Activated CD8-positive, alpha-beta memory T cell treated with anti-CD3 and anti-CD28 coated beads for 1 hour (primary cell): ENCODE measurements at places on chromosomes 5 and 9.

GRCh38 chr9:34630402-34631154, 1.7 kb upstream of the ARID3C start:
- no peak for DNase-seq

DNA sequence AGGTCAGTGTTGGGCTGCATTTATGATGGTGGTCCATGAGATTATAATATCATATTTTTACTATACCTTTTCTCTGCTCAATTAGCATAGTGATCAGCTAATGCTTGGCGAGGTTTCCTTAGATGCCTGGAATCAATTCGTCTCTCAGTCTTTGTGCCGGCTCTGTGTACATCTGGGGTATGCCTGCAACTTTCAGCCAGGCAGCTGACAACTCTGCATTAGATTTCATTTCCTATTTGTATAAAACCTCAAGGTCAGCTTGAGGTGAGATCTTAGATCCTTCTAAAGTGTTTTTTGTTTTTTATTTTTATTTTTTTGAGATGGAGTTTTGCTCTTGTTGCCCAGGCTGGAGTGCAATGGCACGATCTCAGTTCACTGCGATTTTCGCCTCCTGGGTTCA, 86.8 kb downstream of the MELK start:
- no peak for DNase-seq

- no peak for DNase-seq
Measured at GRCh38 chr5:78920604-78921003, 64.5 kb downstream of the ARSB start.

GRCh38 chr5:56056875-56057274, 62.1 kb upstream of the IL6ST start:
- no peak for DNase-seq

- DNase-seq, result no peak
Measured at GRCh38 chr5:14125262-14125661, 17.9 kb upstream of the TRIO start.

GRCh38 chr9:116592970-116593369, 94.1 kb upstream of the TRIM32 start:
- DNase-seq, result no peak

DNA sequence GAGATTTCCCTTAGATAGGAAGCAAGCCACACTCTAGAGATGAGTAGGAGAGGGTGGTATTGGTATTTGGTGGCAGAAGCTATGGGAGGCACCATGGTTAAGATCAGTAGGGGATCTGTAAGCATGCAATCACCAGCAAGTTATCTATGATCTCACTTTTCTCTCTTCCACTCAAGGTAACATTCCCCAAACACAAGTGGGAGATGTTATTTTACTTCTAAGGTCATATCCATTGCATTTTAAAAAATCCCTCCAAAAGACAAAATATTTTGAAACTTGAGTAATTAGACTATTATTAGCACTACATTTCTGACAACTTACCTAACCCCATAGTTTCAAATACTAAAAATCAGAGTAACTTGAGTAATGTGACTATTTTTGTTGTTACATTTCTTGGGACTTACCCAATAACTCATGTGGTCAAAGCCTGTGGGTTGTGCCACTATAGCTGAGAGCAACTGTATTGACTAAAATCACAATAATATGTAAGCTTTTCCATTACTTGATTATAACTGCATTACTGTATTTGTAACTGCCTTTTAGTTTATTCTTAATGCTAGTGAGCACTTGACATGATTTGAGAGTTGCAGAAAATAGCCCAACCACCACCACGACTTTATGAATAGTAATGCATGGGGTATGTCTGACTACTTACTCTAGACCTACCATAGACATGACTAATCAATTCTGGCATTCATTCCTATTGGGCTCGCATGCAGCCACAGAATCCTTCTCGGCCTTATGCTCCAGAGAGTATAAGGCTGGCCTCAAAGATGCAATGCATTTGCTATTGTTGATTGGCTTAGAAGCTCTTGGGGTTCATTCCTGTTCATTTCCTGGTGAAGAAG, 264.7 kb downstream of the TRIM32 start:
- DNase-seq, result no peak

DNA sequence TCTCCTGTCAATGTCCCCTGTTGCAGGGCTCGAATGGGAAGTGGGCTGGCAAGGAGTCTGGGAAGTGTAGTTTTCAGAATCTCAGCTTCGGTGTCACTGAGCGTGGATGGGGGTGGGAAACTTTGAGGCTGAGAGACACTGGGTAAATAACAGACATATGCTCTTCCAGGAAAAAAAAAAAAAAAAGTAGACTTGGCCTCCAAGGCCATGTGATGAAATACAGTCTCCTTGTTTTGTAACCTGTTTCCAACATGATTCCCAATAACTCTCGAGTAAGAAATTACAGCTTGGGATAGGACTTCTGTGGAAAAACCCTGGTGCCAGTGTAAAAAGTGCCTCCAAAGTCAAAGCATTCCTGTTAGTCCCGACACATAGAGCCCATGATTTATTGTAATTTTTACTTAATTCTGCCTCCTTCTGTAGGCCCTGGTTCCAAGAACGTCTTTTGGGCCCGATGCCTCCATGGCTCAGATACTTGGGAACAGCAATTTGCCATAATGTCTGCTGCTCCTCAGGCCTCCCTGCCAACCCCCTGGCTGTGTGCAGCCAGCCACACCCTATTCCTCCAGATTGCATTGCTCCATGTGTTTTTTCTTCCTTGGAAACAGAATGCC, 119.5 kb upstream of the TNC start:
- no peak for DNase-seq
